ENCODE measurements at places on chromosomes 16 and 17.

GRCh38 chr17:32777922-32778321 lies 99.0 kb downstream of the MYO1D start:
- DNase-seq = no peak

DNA sequence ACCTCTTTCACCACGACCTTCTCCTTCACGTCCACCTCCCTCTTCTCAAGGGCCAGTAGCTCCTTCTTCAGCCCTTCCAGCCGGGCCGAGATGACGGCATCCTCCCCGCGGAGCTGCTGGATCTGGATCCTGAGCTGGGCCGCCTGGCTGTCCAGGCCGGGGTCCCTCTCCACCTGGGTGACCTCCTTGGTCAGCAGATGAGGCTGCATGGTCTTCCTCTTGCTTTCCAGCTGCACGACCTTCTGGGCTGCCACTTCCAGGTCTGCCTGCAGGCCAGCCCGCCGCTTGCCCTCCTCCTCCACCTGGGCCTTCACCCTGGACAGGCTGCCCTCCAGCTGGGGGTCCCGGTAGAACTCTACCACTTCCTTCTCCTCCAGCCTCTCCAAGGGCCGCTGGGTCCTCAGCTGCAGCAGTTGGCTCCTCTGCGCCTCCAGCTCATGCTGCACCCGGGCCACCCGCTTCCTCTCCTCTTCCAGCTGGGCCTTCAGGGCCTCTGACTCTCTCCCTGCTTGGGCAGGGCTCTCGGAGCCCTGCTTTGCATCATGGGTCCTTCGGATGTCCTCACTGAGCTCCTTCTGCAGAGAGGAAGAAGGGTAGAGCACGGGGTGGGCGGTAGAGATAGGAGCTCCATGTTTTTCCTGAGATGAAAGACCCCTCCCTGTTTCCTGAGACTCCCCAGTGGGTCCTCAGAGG lies 9.5 kb downstream of the CDK3 start:
- no peak for DNase-seq

DNA sequence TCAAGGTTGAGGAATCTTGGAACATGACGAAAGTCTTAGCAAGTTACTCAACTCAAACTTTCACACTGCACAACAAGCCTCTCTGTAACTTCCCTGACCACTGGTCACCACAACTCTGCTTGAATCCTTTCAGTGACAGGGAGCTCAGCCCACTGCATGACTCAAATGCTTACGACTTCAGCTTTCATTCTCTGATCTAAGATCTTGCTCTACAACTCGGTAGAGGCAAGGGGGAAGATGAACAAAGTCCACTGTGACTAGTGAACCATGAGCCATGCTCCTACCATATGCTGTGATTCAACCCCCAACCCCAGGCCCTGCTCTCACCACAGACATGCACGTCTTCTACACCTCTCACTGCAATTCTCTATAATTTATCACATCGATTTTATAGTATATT lies 160.9 kb downstream of the SLC39A11 start:
- DNase-seq = no peak

- no peak for DNase-seq
Observed at GRCh38 chr16:58789351-58789750, 55.2 kb upstream of the GOT2 start.

GRCh38 chr16:15829460-15829859 lies 27.4 kb downstream of the MYH11 start:
- no peak for DNase-seq
